Stimulated activated CD8-positive, alpha-beta memory T cell treated with anti-CD3 and anti-CD28 coated beads, Interleukin-2, amount 100 ng/mL, for 48 hours (primary cell): ENCODE measurements at places on chromosomes 7 and 10.

DNA sequence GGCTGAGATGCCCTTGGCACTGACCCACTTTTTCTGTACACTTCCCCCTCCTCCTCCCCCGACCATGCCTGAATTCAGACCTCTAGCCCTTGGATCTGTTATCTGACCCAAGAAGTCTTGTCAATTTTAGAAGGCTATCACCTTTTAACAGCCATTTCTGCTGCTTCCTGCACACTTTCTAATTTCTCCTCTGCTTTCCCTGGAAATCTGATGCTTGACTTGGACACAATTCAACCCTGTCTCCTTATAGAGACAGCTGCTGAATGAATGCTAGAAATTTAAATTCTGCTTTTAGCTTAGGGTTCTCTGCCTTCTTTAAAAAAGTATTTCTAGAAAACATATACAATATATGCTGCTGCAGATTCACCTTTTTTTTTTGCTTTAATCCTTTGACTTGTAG, 417.9 kb upstream of the KLF6 start:
- no peak for DNase-seq

DNA sequence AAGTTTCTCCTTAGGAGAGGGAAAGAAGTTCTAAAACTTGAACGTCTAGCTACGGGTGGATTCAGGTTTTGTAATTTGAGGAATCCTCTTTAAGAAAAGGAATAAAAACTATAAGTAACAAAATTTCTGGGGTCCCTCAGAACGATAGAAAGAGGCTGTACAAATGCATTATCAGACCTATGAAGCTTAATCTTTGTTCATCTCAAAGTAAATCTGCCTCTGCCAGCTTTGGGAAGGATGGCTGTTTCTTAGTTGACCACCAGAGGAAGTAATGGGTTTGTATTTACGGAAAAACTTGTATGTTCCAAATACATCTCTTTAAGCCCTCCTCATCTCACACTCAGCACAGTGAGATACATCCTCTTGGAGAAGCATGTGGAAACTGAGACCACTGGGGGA, 864 bp downstream of the PSTK start:
- DNase-seq, result no peak

DNA sequence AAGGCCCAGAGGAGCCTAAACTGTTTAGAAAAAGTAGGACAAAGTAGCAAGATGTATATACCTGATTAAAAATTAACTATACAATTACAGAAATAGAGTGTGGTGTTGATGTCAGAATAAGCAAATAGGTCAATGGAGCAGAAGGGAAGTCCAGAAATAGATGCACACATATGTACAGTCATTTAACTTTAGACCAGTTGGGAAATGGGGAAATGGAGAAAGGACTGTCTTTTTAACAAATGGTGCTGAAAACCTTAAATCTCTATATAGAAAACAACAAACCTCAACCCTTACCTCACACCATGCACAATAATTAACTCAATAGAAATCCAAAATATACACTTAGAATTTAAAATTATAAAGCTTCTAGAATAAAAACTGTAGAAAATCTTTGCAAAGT, 72.2 kb downstream of the CH25H start:
- DNase-seq, result no peak

DNA sequence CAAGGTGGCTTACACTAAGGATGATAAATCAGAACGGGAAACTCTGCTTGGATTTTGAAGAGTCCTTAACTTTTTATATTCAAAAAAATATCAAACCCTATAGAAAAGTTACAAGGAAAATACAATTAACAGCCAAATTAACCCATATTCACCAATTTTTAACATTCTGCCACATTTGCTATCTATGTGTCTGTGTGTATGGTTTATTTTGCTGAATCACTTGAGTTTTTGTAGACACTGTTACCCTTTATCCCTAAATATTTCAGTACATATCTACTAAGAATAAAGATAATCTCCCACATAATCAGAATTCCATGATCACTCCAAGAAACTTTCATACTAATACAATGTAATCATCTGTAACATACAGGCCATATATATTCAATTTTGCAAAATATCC, 1.2 kb upstream of the SRPK2 start:
- no peak for DNase-seq

GRCh38 chr10:43252783-43253341, 14.0 kb downstream of the RASGEF1A start:
- no peak for DNase-seq

DNA sequence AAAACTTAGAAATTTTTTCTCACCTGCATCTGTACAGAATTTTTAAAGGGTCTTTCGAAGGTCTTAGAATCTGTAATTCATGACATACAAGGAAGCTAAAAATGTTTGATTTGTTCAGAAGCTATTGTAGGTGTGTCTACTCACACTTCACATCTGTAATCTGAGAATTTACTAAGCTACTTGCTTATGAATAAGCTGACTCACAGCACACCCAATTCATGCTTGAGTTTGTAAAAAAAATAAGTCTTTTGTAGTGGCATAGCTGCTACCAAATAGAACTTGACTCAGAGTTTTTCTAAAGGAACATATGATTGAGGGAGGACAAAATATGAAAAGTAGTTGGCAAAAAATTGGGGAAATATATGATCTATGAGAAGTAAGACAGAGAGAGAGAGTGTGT, 12.7 kb upstream of the AGR2 start:
- DNase-seq, result no peak

- DNase-seq, result no peak
Observed at GRCh38 chr7:82382276-82382675, 61.3 kb downstream of the CACNA2D1 start.

GRCh38 chr10:132107949-132108877, 42.5 kb downstream of the JAKMIP3 start:
- DNase-seq, result no peak

DNA sequence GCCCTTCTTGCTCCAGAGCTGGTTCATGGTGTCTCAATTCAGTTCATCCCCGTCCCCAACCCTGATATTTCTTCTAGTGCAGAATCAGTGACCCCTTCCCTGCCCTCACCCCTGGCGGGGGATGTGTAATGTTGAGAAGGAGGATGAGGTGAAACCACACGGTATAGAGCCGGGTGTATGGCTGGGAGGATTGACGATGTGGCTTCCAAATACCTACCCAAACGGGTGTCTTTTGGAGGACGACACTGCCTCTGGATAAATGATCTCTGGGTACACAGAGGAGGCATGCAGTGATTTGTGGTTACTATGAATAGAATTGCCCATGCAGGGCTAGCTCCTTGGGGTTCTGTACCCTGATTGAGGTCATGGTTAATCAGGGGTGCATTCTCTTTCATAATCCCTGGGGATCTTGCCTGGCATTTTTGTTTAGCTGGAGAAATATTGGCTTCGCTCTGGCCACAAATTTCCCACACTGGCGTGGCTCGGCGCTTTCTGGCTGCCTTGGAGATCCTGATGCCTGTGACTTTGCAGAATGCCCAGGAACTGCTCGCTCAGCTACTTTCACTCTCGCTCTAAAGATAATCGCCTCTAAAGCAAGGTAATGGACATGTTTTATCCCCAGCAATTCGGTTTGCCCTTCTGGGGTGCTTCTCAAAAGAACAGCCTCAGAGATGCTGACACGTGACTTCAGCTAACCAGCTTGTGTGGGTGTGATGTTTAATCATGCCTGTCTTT, 89.2 kb downstream of the RBM20 start:
- no peak for DNase-seq

DNA sequence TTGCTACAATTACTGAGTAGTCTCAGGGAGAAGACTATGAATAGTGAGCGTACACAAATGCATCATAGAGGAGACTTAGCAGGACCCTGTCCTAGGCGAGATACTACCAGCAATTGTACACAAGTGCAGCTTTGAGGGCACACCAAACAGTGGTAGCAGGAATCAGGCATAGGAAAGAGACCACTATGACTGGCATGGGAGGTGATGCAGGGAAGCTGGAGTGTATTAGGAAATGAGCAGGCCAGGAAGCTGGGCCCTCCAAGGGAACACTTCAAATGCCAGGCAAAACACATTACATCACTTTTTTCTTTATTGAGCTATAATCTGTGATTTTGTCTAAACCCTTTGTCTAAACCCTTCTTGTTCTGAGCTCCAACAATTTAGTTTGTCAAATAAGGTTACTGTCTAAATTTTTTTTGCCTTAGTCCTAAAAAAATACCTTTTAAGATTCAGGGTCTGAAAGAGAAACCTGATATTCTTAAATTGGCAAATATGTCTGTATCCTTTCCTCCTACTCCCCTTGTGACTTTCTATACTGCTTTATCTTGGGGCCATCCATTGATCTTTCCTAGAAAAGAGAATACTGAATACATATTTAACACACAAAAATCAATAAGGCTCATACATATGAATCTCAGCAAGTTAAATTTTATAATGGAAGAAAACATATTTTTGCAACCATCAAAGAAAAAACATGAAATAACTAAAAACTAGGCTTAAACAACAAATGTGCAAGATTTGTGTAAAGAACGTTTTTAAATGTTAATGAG, 193.8 kb upstream of the PHYHIPL start:
- DNase-seq, result no peak

- no peak for DNase-seq
Observed at GRCh38 chr10:34405611-34406462, 409.3 kb downstream of the PARD3 start.

DNA sequence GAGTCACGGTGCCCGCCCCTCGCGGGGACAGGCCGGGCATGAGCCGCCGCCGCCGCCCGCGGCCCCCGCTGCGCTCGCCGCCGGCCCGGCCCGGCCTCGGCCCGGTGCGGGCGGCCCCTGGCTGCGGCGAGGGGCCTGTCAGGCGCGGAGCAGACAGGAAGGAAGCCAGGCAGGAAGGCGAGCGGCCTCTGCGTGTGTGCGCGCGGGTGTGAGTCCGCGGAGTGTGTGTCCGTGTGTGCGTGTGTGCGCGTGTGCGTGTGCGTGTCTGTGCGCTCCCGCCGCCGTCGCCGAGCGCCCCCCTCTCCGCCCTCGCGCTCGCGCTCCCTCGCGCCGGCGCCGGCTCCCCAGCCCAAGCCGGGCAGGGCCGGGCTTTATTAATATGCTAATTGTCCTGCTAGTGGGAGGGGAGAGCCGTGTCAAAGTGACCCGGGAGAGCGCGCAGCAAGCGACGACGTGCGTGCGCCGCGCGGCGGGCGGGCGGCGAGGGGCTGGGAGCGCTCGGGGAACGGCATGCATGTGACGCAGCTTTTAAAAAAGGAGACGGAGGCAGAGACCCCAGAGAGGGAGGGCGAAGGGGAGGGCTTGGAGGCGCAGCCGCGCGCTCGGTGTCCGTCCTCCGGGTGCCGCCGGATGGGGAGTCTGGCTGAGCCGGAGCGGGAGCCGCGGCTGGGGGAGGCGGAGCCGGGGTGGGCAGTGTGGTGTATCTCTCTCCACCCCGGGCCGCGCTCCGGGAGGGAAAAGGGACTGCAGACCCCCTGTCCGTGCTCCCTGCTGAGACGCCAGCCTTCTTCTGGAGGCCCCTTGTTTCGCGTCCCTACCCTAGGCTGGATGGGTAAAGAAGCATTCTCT, at the start of gene LDB1:
Gene LDB1 (minus strand): TSS at position 227 of the 849 bp plus-strand sequence. CDS start 258 bp downstream, outside the sequence.
- DNase-seq, result peak; percentile 49

- DNase-seq, result no peak
Observed at GRCh38 chr10:120607016-120607709, 150.1 kb downstream of the PLPP4 start.

DNA sequence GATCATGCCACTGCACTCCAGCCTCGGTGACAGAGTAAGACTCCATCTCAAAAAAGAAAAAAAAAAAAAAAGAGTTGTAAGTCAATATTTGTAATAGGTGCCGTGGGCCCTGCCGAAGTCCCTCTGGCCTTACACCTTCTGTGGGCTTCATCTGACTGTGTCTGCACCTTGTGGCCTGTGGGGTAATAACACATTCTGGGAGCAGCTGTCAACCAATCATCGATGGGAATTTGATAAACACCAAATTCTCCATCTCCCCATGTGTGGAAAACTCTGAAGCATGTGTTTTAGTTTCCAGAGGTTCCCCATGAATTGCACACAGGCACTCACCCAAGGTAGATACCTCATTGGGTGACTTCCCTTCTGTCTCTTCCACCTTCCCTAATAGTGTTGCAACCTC, 10.8 kb downstream of the ZNF394 start:
- no peak for DNase-seq

- no peak for DNase-seq
Observed at GRCh38 chr7:146960773-146961391, 844.3 kb downstream of the CNTNAP2 start.

DNA sequence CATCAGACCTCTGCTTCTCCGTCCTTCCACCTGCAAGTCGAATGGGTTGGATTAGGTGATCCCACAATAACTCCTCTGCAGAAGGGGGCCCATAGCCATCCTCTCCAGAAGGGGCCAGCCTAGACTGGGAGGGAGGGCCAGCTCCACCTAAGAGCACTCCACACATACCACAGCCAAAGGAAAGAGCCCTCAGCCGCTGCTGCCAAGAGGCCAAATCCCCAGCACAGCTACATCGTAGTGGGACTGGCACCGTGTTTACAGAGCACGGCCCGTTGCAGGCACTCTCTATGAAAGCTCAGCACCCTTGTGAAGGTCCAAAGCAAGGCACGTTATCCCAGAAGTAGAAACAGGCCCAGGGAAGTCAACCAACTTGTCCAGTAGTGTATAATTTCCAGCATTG, 5.4 kb downstream of the KCNH2 start:
- DNase-seq, result no peak

DNA sequence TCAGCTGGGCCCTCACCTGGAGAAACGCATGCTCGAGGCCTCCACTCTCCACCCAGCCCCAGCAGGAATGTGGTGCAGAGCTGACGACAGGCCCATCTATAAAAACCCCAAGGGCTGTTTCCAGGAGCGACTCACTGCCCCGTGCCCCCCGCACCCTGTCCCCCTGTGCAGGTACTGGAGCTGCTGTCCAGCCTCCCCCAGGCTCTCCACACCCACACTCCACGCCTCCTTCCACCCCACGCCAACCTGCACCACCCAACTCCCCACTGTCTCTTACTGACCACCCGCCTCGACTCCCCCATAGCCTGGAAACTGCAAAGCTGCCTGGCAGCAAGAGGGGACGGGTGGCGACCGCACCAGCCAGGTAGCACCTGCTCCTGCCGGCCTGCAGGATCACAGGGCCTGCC, 43.3 kb downstream of the DIP2C start:
- DNase-seq, result no peak

DNA sequence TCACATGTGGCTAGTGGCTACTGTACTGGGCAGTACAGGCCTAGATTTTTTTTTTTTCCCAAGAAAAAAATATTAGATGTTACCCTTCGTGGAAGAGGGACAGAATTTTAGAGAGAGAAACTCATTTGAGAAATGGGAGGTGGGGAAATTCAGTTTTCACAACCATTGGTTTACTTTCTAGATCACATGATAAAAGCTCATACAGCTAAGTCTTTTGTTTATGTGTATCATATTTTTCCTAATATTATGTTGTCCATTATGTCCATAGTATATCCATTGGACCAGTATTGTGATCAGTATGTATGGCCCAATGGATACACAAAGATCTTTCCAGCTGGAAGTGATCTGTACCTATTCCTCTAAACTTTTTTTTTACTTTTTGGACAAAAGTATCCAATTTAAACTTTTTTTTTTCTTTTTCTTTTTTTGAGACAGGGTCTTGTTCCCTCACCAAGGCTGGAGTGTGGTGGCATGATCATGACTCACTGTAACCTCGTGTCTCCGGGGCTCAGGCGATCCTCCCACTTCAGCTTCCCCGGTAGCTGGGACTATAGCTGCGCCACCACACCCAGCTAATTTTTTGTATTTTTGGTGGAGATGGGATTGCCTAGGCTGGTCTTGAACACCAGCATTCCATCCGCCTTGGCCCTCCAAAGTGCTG, 4.1 kb downstream of the CALU start:
- DNase-seq, result no peak
